ENCODE measurements at places on chromosomes 2 and 18.

GRCh38 chr18:46449033-46449432 is 208.0 kb downstream of the LOXHD1 start:
- no peak for DNase-seq

- DNase-seq = no peak
These were observed 58.1 kb upstream of the ZC3H15 start for GRCh38 chr2:186427970-186428369.

DNA sequence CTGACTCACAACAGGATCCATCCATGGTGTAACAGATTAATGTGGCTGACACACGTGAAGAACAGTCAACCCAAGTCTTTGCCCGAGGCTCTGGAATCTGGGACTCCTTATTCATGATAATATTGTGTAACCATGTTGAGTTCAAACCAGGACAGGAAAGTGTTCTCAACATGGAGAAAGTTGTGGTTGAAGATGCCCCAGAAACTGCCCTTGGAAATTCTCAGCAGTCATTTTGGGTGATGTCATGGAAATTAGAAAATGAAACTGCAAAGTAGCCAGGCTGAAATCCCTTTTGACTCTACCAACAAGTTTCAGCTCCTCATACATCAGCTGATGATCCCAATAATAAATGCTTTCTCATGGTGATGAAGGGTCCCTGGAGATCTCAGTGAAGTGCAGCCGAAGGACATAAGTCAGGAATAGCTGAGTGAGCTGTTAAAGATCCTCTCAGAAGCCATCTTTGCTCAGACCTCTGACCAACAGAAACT is 307.7 kb downstream of the TNS1 start:
- DNase-seq = no peak

- DNase-seq = no peak
These were observed 46.6 kb downstream of the ZNF516 start for GRCh38 chr18:76448256-76449110.

DNA sequence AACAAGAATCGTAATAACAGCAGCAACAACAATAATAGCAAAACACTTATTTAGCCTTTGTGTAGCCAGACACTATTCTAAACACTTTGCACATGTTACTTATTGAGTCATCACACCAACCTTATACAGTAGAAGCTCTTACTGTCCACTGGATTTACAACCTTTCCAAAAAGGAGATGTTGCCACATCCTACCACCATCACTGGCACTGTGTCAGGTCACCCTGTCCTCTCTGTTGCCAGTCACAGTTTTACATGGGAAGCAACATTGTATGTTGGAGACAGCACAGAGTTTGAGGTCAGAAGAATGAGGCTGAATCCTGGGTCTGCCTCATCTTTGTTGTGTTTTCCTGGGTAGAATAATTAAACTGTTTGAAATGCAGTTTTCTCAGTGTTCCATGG is 201.4 kb upstream of the EPAS1 start:
- DNase-seq = no peak

DNA sequence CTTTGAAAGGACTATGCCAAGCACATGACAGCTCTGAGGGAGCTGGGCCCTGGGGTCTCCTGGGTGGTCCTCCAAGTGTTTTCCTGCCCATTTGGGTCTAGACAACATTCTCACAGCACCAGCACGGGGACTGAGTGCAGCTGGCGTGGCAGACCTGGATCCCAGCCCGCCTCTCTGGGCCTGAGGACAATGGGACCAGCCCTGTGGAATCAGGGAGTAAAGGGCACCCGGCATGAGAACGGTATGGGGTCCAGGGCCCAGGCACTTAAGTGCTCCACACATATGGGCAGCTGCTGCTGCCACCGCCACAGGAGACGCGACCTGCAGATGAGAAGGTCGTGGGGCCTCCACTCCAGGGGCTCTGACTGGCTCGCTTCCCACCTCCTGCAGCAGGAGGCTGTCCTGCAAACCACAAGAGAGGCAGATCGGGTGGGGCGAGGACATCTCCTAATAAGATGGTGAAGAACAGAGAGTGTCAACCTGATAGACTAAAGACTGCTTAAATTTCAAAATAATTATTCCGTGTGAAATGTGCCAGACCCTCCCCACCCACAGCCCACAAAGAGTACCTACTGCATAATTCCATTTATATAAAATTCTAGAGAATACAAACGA is 46.3 kb downstream of the FAM178B start:
- no peak for DNase-seq
